ENCODE measurements at places on chromosomes 3 and 15.

- no peak for DNase-seq
These were observed 326.3 kb downstream of the ARRDC4 start for GRCh38 chr15:98286831-98287230.

DNA sequence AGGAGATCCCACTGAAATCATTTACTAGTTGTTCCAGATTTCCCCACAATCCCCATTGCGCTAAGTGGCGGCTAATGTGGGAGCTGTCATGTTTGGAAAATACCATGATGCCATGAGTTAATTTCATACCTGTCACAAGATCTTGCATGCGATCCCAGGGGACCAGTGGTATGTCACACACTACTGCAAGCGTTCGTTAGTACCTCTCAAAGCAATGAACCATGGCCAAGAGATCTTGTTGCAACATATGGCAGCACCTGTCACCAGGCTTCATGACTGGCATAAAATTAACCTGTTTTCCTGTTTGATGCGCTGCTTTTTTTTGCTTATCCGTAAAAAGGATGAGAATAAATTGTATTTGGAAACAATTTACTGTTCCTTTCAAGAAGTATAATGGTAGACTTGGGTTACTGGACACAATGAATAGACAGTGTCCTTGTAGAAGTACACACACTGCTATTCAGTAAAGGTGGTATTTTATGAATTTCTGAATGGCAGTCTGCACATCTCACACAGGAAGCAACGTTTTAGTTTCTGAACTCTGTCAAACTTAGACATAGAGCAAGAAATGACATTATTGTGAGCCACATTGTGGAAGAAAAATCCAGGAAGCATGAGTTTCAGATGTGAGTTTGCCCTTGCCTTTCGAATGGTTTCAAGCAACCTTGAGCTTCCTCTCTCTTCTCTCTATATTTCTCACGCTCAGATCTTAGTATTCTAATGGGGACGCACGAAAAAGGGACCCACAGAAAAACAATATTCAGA lies 81.9 kb downstream of the CHL1 start:
- DNase-seq: no peak

DNA sequence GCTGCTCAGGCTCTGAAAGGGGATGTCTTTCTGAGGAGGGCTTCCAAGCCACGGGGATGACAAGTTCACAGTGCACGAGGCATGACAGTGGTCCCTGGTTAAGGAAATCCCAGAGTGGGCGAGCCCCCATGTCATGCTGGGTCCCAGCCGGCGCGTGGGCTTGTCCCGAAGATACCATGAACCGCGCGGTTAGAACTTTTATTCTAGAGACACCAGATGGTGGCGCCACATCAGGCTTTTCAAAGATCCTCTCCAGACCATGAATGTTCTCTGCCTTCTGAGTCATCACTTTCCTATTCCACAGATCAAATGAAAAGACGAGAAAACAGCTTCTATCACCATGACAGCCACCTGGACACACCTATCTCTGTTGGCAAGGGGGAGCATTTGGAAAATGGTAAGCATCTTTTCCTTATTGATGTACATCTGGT lies 227.8 kb upstream of the LYSMD4 start:
- no peak for DNase-seq

GRCh38 chr15:54681584-54681983 lies 515.2 kb downstream of the RSL24D1 start:
- no peak for DNase-seq

GRCh38 chr15:53160092-53160704 lies 370.1 kb upstream of the ONECUT1 start:
- no peak for DNase-seq

GRCh38 chr3:131793870-131794269 lies 240.9 kb downstream of the CPNE4 start:
- DNase-seq: no peak

GRCh38 chr3:105997800-105998526 lies 129.2 kb upstream of the CBLB start:
- DNase-seq: no peak
